Kidney (tissue), 22 donors: ENCODE measurements at places on chromosomes 1 and 21.

DNA sequence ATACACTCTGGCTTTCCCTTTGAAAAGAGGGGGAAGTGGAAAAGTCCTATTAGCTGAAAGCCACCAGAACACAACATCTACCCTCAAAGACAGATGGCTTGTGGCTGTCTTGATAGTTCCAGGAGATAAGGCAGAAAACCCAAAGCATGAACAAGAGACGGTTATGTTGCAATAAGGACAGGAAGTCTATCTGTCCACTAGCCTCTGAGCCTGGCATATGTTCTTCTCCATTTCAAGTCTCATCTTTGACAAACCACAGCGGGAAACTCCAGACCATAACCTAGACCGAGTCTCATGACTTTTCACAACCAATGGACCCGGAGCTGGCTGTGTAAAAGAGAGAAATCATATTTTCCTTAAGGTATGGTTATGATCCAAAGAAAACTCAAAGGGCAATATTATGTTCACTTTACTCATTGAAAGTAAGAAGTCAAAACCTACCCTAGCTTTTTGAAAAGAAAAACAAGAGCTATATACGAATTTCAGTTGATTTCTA, 33.8 kb downstream of the DUSP10 start:
- no peaks in the 10 kb centered on the region for H3K36me3 ChIP-seq
- peak; percentile 23 for DNase-seq
- no peaks in the 10 kb centered on the region for H3K27me3 ChIP-seq
- no peak overlapping the region for H3K27ac ChIP-seq
- no peak overlapping the region for H3K4me3 ChIP-seq
- no peaks in the 10 kb centered on the region for H3K4me1 ChIP-seq

DNA sequence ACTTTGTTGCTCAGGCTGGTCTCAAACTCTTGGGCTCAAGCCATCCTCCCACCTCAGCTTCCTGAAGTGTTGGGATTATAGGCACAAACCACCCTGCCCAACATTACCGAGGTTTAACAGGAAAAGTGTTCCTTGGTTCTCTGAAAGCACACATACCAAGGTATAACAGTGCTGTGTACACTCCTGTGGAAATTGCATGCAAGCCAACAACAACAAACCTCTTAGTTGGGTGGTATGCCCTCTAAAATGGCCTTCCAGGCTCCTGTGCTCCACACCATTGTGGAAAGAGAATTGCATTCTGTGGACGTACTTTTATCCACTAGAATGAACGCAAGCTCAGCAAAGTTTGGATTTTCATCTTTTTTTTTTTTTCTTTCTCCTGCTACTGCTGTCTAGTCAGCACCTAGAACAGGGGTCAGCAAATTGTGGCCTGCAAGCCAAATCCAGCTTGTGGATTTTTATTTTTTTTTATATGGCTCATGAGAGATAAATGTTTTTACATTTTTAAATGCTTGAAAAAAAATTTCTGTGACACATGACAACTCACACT, 192.2 kb upstream of the TNR start:
- H3K27me3 ChIP-seq: no peaks in the 10 kb centered on the region
- DNase-seq: no peak
- H3K4me3 ChIP-seq: no peak overlapping the region
- peaks cover 8% of the 10 kb centered on the region for H3K36me3 ChIP-seq

DNA sequence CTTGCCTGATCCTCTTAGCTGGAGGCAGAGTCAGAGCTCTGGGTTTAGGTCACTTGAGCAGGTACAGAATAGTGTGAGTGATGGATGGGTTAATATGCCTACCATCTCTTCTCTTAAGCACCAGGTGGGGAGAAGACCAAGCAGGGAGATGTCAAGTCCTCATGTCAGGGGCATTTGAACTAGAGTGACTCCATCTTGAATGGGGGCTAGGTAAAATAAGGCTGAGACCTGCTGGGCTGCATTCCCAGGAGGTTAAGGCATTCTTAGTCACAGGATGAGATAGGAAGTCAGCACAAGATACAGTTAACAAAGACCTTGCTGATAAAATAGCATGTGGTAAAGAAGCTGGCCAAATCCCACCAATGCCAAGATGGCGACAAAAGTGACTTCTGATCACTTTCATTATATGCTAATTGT, 77.4 kb upstream of the BTG3 start:
- no peak for DNase-seq
- H3K4me3 ChIP-seq: no peak overlapping the region
- no peaks in the 10 kb centered on the region for H3K27me3 ChIP-seq
- H3K36me3 ChIP-seq: no peaks in the 10 kb centered on the region
- H3K4me1 ChIP-seq: no peaks in the 10 kb centered on the region

DNA sequence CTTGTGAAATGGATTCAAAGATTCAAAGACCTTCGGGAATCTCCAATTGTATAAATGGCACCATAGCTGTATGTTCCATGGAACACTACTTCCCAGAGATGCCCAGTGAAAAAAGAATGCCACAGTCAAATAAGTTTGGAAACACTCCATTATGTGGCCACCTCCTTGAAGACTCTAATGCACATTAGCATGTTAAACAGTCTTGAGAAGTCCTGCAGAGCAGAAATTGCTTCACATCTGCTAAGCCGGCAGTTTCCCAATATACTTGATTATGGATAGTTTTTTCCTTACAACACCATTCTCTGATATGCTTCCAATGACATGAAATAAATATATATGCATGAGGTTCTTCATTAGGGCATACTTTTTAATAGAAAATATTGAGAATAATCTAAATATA, 12.7 kb upstream of the SELE start:
- H3K27ac ChIP-seq: no peak overlapping the region
- no peaks in the 10 kb centered on the region for H3K4me1 ChIP-seq
- no peaks in the 10 kb centered on the region for H3K27me3 ChIP-seq
- no peak for DNase-seq
- H3K4me3 ChIP-seq: no peak overlapping the region

DNA sequence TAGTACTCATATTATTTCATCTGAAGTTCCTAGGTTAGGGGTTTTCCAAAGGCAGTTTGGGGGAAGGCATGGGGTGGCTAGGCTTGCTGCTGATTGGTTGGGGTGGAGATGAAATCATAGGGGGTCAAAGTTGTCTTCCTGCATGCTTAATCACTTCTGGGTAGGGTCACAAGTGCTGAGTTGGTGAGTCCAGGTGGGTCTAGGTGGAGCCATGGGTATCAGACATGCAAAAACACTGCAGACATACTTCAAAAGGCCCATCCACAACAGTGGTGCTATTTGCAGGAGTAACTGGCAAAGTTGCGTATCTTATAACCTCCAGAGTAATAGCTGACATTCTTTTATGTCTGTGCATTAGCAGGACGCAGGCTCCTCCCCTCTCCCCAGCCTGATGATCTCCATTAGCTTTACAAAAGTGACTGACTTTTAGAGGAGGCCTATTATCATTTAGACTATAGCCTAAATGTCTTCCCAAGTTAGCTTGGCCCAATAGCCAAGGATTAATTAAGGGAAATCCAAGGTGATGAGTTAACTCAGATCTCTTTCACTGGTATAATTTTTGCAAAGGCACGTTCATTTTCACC, 374.4 kb upstream of the PRMT6 start:
- H3K4me1 ChIP-seq: no peaks in the 10 kb centered on the region
- no peak overlapping the region for H3K4me3 ChIP-seq
- no peaks in the 10 kb centered on the region for H3K27me3 ChIP-seq
- DNase-seq: no peak
